ENCODE measurements at places on chromosomes 6 and 20.

DNA sequence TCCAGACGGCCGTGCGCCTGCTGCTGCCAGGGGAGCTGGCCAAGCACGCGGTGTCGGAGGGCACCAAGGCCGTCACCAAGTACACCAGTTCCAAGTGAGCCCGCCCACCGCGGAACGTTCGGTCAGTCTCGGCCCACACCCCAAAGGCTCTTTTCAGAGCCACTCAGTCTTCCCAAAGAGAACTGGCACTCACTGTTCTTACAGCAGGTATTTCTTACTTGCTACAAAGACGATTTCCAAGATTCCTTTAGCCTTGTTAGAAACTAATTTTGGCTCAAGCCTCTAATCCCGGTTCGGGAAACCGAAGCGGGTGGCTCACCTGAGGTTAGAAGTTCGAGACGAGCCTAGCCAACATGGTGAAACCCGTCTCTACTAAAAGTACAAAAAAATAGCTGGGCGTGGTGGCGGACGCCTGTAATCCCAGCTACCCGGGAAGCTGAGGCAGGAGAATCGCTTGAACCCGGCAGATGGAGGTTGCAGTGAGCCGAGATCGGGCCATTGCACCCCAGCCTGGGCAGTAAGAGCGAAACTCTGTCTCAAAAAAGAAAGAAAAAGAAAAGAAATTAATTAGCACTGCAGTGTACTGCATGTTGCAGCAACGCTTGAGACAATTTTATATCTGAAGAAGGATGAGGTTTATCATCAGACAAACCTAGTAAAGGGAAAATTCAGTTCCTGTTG, 73.1 kb downstream of the OR2B2 start:
- no peak for DNase-seq

DNA sequence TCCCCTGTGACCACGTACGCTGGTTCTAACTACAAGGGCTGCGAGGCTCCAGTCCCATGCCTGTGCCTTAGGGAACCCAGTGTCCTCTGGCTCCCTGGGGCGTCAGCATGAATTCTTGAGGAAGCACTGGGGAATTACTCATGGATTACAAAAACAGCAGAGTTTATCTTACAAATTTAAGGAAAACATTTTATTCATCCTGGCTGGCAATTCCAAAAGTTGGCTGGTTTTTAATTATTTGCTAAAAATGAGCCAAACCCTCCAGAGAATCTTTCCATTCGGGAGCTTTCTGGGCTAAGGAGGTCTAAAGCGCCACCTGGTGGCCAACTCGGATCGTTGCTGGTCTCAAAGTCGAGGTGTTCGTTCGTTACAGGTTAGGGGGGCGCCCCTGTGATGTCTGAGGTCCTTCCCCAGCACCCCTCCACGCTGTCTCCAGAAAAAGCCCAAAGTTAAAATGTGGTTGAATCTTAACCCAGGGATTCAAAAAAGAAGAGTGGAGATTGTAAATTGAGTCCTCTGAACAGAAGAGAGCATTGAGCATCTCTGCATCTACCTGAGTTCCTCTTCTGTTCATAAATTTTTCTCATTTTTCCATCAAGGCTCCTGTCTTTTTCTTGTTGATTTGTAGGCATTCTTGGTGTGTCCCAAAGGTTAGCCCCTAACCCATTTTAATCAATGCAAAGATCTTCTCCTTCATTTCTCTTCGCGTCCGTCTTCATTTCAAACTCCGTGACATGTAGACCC, 99.4 kb downstream of the BFSP1 start:
- DNase-seq, result peak; percentile 11

GRCh38 chr6:71284785-71285184, 3.8 kb upstream of the OGFRL1 start:
- DNase-seq, result no peak

- DNase-seq, result no peak
These were observed 198.6 kb downstream of the FOXA2 start for GRCh38 chr20:22385602-22386305.

GRCh38 chr20:58892141-58892931, 39.8 kb downstream of the GNAS start:
- peak; percentile 62 for DNase-seq

DNA sequence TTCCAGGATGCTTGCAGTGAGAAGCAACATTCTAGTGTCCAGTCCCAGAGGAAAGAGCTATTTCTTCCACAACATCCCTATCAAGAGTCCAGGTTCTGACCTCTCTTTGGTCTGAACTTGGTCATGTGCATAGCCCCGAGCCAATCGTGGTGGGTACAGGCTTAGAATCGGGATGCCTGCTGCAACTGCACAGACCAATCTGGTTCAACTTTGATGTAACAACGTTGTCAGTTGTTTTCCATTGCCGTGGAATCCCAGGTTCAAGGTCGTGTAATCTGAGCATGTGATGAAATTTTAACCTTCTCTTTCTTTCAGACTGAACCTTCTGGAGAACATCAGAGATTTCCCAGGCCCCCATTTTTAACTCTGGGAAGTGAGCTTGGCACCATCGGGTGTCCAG, 130.5 kb downstream of the ANKRD60 start:
- DNase-seq, result no peak

- DNase-seq, result no peak
These were observed 5.7 kb downstream of the FOXP4 start for GRCh38 chr6:41551857-41552256.

- DNase-seq, result no peak
These were observed 30.1 kb downstream of the SF3B5 start for GRCh38 chr6:144065213-144065660.

- DNase-seq, result no peak
These were observed 399.9 kb upstream of the MARCKS start for GRCh38 chr6:113457198-113457597.

GRCh38 chr6:33886673-33887144, 82.9 kb upstream of the MLN start:
- DNase-seq, result no peak

DNA sequence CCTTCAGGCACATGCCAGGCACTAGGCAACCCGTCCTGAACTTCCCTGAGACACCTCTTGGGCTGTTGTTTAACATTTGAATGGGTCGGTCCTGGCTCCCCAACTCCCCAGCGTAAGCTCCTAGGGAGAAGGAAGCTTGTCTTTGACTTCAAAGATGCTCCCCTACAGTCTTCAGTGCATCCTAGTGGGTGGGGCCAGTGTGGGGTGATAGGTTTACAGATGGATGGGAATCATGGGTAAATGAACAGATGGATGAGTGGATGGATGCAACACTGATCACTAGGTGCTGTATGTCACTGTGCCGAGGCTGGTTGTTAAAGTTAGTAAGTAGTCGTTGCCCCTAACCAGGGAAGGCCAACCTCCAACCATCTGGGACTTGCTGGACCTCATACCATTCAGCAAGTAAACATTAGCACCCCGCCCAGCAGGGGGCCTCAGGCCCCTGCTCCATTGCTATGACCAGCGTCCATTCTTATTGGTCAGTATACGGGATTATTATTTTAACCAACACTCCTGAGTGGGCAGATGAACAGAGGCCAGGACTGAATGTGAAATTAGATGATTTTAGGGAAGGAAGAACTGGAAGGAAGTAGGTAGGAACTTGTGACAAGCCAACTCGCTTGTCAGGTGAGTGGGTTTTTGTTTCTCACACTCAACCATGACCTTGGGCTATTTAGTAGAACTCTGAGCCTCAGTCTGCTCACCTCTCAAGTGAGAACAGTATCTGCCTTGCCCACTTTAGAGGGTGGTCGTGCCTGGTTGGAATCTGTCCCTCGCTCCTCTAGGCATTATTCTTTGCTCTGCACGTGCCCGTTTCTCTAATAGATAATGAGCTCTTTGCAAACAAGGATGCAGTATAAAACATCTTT, 82.9 kb upstream of the FOXP4 start:
- DNase-seq, result peak; percentile 4

- DNase-seq, result no peak
These were observed 22.5 kb upstream of the HFE start for GRCh38 chr6:26064619-26065257.

DNA sequence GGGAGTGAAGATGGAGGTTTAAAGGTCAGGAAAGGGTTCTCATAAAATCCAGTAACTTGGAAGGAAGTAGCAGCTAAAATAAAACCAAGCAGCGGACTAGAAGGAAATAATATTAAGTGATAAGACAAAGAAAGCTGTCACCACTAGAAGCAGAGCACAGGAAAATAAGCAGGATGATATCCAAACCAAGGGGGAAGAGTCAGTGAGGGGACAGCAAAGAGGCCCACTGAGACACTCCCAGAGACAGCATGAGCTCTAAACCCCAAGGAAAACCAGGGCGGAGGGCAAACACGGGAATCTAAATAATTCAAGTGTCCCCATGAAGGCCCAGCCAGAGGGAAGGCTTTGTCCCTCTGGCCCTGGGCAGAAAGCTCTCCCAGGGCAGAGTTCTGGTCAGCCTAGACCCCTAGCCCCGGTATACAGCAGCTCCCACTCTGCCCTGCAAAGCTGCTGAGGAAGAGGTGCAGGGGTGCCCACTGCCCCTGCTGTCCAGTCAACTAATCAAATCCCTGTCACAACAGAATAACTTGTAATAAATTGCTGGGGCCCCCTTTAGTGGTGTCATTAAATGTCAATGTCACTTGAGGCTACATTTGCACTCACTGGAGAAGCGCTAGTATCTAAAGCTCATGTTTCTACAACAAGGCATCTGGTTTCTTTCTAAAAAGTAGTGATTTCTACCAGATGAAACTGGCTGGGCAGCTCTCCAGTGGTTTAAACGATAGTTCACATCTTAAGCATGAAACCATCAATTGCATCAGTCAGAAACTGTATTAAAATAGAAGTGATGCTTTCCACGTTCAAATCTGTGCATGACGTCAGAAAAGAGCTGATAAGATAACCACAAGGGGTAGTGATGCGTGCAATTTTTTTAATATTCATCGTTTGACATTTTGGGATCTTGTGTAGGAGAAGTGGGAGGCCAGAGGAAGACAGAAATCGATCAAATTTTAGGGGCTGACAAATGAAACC, 13.6 kb downstream of the PDE10A start:
- no peak for DNase-seq

- DNase-seq, result no peak
These were observed 7.5 kb upstream of the BPI start for GRCh38 chr20:38296433-38296832.

GRCh38 chr20:43415661-43416430, 41.9 kb upstream of the SRSF6 start:
- no peak for DNase-seq

Data from hippocampal formation (tissue), 2 donors.